Fibroblast of lung (primary cell): ENCODE measurements at places on chromosomes 5 and 9. TPM values are rescaled to one million over a fixed set of nuclear protein-coding genes. Genes with fewer than 3 reads are reported as not detected.

IL13 gene
- total RNA-seq = not detected in 2 replicates

RASEF gene
- 0.51 and 1.2 TPM in 2 replicates for total RNA-seq

ARHGEF39 gene
- under 0.01 and 0.66 TPM in 2 replicates for total RNA-seq

PRRT1B gene
- not detected in 2 replicates for total RNA-seq

NFIB gene
- total RNA-seq = 36.3 and 56.0 TPM in 2 replicates

CWC27 gene
- total RNA-seq = 16.9 and 17.3 TPM in 2 replicates

UBE2QL1 gene
- total RNA-seq = under 0.01 TPM in 1 of 2 replicates, not detected in the other

LURAP1L gene
- 87.6 and 94.1 TPM in 2 replicates for total RNA-seq

TRIM52 gene
- 7.2 and 7.9 TPM in 2 replicates for total RNA-seq

HBEGF gene
- 1.8 TPM in 2 replicates for total RNA-seq

CYLC2 gene
- total RNA-seq = not detected in 2 replicates
